ENCODE measurements at places on chromosomes 2 and 18.

DNA sequence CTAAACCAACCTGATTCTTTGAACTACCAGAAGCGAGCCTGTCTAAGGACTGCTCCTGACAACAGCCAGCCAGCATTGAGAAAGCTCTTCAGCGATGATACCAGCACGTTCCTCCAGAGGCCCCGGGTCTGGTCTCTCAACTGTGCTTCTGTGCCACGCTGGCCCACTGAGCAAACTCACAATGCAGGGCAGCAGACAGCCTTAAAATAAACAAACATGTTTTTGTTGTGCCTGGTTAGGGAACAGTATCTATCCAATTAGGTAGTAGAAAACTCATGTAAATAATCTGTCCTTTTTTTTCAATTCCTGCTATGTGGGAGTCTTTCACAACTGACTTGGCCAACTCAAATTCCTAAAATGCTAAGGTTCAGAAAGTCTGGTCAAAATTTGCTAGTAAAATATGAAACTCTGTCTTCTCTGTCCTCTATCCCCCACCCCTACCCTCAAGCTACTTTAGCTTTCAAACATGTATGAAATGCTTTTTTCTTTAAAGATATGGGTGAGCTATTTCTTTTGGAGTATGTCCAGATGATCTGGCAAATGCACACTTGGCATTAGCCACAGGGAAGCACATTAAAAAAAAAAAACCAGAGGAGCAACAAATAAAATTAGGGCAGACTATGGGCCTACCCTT lies 21.4 kb upstream of the EML4 start:
- DNase-seq: no peak

DNA sequence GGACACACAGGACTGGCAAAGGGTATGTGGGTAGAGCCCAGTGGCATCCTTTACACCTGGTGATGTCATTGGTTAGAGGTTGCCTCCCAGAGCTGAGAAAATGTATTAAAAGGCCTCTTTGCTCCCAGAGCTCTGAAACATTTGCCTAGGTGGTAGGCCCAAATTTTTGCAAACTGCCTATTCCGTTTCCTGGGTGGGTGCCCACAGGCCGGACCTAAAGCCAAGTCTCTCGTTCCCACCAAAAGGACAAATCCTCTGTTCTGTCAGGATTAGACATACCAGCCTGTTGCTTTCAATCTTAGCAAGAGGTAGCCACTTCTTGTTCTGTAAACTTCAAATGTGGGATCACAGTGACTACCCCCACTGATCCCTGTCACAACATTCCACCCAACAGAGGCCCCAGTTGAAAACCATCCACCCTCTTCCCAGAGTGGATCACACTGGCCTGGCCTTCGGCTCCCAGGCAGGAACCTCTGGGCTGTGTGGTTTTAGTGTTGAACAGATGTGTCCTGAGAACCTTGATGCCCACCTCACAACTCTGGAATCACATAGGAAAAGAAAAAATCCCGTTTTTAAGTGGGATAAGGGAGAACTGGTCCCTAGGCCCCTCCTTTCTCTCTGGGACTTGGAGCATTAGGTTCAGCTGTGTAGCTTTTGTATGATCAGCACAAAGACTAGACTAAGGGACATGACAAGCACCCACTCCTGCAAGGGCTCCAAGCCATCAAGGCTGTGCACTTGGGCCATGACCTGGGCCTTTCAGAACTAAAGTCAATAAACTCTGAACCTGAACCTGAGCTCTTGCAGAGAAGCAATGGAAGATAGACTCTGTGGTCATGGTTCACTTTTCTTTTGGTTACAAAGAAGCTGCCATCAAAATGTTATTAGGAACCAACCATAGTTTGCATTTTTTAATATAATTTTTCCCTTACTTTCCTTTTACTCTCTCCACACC lies 211.3 kb downstream of the CYP26B1 start:
- no peak for DNase-seq

GRCh38 chr2:148552675-148553331 lies 91.7 kb upstream of the EPC2 start:
- no peak for DNase-seq

GRCh38 chr2:179435000-179435399 lies 170.4 kb upstream of the SESTD1 start:
- DNase-seq: no peak

GRCh38 chr18:51621113-51621863 lies 423.8 kb upstream of the MEX3C start:
- DNase-seq: no peak

GRCh38 chr2:24380820-24381219 lies 20.5 kb upstream of the ITSN2 start:
- no peak for DNase-seq

DNA sequence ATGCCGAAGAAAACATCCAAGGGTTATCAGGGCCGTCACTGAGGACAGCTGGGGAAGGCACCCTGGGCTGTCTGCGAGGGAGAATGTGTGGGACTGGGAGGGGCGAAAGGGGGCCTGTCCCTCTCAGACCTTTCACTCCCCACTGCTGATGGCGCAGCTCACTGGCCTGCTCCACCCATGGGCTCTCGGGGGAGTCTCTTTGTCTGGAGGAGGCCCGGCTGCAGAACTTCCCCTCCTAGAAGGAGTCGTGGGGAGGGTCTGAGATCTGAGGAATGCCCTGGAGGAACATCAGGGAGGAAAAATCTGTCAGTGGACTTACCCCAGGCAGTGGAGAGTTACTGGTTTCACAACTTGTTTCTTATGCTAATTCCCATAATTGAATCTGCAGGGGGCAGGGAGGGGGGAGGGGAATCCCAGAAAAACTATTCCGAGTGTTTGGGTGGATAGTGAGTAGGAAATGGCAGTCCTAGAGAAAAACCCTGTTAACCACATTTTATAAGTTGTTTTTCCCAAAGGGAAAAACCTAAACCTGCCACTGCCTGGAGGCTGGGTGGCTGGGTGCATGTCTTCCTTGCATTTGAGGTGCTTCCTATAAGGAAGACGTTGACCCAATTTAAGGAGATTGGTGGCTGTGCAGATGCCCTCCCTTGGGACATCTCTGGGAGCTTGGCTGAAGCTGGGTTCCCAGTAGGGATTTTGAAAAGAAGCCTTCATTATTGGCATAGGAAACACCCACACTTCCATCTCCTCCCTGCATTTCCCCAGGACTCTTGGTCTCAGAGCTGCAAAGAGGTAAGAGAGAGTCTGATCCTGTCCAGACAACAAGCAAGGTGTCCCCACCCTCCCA lies 11.7 kb upstream of the SEMA4C start:
- no peak for DNase-seq

DNA sequence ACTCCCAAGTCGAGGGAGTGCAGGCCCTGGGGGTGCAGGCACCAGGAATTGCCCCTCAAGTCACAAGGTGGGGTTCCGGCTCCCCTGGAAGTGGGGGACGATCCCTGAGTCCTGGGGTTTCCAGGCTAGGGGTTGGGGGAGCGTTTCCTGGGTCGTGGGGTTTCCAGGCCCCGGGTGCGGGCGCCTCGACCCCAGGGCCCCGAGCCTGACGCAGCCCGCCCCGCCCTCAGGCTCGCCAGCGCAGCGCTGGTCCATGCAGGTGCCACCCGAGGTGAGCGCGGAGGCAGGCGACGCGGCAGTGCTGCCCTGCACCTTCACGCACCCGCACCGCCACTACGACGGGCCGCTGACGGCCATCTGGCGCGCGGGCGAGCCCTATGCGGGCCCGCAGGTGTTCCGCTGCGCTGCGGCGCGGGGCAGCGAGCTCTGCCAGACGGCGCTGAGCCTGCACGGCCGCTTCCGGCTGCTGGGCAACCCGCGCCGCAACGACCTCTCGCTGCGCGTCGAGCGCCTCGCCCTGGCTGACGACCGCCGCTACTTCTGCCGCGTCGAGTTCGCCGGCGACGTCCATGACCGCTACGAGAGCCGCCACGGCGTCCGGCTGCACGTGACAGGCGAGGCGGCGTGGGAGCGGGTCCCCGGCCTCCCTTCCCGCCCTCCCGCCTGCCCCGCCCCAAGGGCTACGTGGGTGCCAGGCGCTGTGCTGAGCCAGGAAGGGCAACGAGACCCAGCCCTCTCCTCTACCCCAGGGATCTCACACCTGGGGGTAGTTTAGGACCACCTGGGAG lies 12.0 kb downstream of the SIGLEC15 start:
- no peak for DNase-seq

- DNase-seq: no peak
Measured at GRCh38 chr2:77629539-77629938, 107.4 kb upstream of the LRRTM4 start.

DNA sequence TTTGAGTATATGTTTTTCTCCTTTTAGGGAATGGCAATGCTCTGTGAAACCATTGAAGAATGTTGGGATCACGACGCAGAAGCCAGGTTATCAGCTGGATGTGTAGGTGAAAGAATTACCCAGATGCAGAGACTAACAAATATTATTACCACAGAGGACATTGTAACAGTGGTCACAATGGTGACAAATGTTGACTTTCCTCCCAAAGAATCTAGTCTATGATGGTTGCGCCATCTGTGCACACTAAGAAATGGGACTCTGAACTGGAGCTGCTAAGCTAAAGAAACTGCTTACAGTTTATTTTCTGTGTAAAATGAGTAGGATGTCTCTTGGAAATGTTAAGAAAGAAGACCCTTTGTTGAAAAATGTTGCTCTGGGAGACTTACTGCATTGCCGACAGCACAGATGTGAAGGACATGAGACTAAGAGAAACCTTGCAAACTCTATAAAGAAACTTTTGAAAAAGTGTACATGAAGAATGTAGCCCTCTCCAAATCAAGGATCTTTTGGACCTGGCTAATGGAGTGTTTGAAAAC lies 82.3 kb downstream of the ACVR2A start:
- DNase-seq: no peak

DNA sequence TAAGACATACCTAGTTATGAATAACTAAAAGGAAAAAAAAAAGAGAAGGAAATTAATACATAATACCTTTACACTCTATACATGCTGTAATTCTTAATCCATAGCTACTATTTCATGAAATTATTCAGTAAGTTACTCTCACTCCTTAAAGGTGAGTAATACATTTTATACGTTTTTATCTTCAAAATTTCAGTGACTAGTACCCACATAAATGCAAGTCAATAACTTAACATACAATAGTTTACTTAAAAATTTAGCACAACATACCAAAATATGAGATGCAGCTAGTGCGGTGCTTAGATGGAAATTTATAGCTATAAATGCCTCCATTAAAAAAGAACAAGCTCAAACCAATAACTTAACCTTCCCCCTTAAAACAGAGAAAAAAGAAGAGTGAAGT lies 36.0 kb upstream of the DTNB start:
- no peak for DNase-seq

DNA sequence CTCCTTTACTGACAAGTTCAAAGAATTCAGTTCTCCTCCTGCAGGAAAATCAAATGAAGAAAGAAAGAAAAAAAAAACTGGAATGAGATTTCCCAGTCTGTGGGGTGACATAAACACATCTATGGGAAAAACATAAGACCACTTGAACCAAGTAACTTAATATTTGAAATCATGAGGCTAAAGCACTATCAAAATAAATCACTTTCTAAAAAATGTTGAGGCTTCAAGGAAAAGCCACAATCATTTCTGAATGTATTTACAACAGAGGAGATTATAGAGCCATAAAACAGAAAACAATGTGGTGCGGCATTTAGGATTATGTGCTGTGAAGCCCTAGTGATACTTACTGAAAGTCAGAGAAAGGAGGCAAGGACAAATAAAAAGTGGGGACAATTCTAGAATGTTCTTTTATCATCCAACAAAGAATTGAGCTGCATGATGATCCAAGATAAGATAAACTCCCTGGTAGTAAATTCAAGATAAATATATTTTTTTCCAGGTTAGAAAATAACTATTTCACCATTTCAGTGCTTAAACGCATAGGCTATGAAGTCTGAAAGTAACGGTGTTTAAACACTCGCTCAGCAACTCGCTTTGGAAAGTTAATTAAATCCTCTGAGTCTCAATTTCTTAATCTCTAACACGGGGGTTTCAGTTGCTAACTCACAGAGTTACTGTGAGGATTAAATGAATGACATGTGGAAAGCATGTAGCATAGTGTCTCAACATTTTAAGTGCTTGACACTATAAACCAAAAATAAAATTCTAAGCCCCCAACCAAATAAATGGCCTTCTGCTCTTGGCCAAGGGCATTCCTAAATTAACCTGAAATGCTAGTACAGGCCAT lies 288.5 kb downstream of the AGPS start:
- no peak for DNase-seq

- no peak for DNase-seq
Measured at GRCh38 chr2:213995400-213996105, 415.3 kb upstream of the VWC2L start.

- DNase-seq: no peak
Measured at GRCh38 chr18:30682672-30683071, 359.9 kb downstream of the DSC3 start.

DNA sequence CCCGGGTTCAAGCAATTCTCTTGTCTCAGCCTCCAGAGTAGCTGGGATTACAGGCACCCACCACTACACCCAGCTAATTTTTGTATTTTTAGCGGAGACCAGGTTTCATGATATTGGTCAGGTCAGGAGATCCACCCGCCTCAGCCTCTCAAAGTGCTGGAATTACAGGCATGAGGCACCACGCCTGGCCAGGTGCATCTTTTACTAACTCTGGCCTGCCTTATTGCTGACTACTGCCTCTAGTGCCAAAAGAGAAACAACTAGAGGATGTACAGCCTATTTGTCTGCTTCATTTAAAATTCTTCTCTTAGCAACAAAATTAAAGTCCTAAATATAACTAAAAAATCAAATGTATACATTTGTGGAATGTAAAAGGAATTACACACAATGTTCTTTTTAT lies 115.4 kb downstream of the BMPR2 start:
- DNase-seq: no peak

DNA sequence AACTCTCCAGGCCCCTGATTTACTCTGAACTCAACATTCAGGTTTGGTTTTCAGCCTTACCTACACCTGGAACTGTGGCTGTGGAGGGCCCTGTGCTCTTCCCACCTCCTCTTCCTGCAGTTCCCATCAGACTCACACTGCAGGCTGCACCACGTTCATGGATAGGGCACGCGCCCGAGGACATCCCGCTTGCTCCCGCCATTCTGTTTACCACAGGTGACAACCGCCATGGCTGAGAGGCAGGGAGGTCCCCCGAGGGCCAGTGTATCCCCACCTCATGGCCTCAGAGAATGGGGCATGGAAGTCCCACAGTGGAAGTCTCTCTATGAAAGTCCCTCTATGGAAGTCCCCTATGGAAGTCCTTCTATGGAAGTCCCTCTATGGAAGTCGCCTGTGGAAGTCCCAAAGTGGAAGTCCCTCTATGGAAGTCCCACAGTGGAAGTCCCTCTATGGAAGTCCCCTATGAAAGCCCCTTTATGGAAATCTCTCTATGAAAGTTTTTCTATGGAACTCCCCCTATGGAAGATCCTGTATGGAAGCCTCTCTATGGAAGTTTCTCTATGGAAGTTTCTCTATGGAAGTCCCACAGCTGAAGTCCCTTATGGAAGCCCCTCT lies 358.4 kb upstream of the SALL3 start:
- DNase-seq: no peak

GRCh38 chr2:214740867-214741395 lies 68.6 kb downstream of the BARD1 start:
- DNase-seq: no peak

DNA sequence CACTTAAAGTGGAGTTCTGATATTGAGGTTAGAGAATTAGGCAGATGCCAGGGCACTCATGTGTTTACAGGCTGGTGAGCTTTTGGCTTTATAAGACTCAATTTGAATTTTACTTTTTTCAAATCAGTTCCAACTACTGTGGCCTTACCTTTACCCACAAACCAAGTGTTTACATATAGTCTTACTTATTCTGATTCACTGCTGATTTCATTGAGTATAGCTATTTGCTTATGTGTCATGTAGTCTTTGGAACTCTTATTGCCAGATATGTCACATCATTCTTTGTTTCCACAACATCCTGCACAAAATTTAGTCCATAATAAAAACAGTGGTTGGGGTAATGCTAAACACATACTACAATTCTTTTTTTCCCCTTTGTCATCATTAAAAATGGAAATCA lies 96.5 kb downstream of the XIRP2 start:
- DNase-seq: no peak
